ENCODE measurements at places on chromosomes 6 and 20.

DNA sequence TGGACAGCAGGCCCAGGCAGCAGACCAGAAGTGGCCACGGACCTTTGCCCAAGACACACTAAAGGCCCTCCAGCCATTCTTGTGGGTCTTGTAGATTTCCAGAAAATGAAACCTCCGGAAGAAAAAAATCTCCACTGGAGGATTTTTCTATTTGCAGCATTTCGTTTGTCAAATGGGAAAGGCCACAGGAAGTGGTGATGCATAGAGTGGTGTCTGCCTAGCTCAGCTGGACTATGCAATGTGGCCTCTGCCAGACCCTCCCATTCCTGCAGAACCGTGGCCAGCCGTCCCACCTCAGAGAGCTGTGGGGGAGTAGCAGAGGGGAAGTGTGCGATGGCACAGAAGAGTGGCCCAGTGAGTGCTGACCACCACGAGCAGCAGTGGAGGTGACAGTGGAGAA is 24.0 kb upstream of the INSM1 start:
- DNase-seq: no peak

DNA sequence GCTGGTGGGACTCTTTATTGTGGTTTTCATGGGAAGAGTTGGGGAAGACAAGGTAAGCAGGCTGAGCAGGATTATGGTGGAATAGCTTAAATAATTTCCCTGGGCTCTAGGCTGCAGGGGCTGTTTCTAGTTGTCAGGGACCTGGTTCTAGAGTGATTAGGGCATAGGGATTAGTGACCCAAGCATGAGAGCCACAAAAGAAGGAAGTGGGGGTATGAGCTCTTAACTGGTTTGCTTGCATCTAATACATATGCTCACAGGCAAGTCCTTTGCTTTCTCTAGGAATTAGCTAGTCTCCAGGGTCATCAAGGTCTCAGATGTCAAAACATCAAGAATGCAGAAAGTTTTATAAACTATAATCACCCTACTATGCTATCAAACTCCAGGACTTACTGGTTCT is 67.5 kb upstream of the NRN1 start:
- DNase-seq: no peak

DNA sequence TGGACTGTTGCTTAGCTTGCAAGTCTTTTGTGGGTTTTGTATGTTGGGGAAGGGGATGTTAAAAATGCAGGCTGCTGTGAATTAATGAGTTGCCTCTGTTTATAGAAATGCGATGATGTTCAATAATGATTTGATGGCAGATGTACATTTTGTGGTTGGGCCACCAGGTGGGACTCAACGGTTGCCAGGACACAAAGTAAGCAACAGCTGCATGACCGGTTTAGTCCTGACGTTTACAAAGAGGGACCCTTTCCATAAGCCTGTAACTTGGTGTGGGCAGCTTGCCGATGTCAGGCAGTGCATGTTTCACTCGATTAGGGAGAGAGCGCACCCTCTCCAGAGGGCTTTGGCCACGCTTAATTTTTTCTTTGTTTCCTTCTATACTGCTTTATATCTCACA is 1.3 kb downstream of the BTBD3 start:
- no peak for DNase-seq

DNA sequence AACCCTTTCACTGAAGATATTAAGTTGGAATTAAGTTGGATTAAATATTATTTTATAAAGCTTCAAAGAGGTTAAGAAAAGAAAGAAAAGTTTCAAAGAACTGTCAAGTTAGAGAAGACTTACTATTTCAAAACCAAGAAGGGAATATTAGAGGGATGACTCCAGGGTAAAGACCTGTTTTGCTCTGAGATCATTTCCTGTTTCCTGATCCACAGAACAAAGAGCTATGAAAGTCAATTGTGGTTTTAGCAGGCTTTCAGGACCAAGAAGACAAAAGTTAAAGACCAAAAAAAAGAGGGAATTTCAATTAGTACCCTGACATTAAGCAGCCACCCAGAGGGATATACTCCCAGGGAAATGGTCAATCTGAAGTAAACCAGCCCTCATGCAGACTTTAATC is 19.4 kb downstream of the ESF1 start:
- DNase-seq: no peak

DNA sequence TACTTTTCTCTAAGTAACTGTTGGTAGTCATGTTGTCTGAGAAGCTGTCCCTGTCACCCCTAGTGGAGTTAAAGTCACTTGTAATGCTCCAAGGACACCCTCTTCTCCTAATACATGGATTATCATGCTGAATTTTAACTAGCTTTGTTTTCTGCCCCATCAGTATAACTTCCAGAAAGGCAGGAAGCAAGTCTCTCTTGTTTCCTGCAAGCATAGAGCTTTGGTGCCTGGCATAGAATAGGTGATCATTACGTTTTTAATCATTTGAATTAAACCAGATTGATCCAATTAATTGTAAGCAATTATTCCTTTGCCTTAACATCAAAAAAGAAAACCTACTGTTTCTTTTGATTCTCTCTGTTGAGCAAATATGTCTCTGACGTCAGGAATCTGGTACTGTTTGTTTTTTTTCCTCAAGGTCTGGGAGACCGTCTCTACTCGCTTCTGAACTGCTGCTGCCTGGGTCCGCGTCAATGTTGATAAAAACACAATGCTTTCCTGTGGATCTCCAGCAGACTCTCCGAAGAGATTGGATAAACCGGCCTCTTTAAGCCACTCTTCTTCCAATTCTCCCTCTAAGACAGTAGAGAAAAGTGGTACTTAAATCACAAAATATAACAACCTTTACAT is 71.8 kb downstream of the ARHGAP18 start:
- DNase-seq: no peak

DNA sequence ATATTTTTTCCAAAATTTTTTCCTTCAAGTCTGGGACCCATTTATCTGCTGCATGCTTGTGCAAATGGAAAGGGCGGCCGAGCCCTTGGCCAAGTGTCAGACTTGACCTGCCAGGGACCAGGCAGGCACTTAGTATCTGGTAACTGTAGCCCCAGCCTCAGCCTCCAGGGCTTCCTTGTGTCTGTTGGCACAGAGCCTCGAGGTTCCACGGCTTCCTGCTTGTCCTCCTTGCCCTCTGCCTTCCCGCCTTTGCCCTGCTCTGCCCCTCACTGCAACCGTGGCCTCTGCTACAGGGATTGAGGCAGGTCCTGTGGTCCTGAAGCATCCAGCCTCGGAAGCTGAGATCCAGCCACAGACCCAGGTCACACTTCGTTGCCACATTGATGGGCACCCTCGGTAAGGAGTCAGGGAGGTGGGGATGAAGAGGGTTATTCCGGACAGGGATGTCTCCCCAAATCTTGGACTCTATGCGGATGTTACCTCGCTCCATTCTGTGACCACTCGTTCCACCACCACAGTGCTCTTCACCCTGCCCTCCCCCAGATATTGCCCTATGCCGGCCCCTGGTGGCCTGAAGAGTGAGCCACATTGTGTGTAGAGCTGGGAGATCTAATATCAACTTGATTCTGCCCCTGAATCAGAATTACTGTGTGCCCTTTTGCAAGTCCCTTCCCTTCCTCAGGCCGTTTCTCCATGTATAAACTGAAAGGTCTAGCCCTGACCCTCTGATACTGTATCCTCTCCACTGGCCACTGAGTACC is 41.5 kb upstream of the SRF start:
- no peak for DNase-seq

GRCh38 chr6:115396112-115396906 is 664.4 kb downstream of the FRK start:
- no peak for DNase-seq

DNA sequence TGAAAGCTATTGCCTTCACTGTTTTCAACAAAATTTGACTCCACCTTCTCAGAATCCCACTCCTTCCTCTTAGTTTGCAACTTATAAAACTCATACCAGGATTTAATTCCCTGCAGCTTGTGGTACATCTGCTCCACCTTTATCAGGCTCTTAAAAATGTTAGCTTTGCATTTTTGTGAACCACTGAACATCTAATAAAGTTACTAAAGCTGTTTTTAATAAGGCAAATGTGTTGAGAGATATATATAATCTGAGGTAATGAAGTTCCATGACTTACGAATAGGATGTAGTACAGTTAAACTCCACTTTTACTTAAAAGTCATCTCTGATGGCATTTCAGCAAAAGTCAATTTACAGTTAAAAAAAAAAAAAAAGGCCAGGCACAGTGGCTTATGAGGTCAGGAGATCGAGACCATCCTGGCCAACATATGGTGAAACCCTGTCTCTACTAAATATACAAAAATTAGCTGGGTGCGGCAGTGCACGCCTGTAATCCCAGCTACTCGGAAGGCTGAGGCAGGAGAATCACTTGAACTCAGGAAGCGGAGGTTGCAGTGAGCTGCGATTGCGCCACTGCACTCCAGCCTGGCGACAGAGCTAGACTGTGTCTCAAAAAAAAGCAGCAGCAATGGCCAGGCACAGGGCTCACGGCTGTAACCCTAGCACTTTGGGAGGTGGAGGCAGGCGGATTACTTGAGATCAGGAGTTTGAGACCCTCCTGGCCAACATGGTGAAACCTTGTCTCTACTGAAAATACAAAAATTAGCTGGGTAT is 106.2 kb downstream of the KIF13A start:
- no peak for DNase-seq

DNA sequence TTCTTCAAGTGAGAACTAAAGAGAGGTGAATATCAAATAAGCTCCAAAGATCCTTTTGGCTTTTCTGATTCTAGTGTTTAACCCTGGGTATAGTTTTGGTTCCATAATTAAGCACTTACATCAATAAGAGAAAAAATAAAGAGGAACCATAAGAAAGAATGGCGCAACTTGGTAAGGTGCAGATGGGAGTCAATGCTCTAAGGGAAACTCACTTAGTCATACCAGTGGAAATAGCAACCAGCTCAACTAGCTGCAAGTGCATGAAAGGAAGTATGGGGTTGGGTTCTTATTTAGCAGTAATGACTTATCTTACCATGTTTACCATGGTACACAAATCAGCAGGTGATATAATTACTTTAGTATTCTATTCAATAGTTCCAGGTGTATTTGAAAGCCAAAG is 296.5 kb upstream of the RUNX2 start:
- DNase-seq: no peak

DNA sequence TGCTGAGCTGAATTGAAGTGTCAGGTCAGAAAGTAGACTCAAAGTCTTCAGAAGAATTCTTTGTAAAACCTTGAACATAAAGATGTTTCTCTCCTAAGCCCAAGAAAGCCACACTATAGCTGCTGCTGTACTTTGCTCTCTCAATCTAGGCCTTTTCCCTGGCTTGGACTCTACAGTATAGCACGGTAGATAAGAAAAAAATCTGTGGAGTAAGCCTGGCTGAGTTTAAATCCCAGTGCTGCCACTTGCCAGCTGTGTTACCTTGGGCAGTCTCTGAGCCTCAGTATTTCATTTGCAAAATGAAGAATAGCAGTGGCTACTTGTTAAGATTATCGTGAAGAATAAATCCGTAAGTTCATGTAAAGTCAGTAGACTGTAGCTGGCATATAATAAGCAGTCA is 53.3 kb upstream of the UFL1 start:
- DNase-seq: no peak

DNA sequence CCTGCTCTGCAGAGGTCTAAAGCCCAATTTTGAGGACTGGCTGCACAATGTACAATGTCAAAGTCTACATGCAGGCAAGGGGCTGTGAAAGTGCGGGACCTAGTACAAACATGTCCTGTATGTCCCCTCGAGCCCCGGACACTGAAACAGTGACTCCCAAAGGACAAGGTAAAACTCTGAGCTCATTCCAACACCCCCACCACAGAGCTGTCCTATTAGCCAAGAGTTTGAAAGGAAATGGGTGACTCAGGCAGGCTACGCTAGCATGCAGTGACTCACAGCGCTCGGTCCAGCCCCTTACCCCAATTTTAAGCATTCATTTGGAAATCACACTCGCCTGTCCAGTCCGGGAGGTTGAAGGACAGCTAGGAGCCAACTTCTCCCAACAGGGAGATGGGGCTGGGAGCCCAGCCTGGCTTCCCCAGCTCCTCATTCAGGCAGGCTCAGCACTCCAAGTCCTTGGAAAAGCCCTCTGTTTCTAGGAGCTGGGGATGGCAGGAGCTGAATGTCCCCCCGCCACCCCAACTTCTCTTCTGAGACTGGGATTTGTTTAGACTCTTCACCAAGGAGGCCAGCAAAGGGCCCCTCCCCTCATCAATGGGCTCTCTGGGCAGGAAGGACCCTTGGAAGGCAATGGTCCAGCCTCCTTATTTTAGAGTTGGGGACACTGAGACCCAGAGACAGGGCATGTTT is 3.9 kb downstream of the SDC4 start:
- DNase-seq: no peak

DNA sequence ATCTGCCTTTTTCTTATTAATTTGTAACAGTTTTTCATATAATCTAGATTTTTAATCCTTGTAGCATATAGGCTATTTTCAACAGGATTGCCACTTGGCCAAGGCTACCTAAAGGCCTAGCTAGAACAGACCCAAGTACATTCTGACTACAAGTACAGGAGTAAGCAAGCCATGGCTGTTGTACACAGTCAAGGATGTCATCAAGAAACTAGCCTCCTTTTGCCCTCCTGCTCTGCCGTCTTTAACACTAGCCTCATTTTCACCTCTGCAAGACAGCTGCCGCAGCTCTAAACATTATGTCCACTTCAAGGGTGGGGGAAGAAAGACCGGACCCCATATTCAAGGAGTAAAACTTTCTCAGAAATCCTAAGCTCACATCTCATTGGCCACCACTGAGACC is 45.1 kb downstream of the EPB41L2 start:
- DNase-seq: no peak

Data from stimulated activated CD8-positive, alpha-beta memory T cell treated with anti-CD3 and anti-CD28 coated beads, Interleukin-7, amount 100 ng/mL, for 4 hours (primary cell).